ENCODE measurements at places on chromosomes 2 and 18.

DNA sequence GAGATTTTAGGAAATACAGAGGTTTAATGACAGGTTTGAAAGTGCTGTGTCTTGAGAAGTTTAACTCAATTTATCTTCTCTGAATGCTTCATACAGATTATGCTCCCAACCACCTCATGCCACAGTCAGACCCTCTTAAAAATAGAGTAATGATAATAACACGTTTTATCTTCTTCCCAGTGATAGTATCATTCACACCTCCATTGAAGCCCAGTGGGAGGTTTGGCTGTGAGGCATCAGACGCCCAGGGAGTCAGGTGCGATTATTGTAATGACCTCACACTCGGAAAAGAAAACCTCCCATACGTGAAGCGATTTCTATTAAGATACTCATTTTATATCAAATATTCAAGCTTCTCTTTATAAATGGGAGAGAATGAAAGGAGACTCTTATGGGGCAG, 366.3 kb downstream of the SETBP1 start:
- DNase-seq: no peak

DNA sequence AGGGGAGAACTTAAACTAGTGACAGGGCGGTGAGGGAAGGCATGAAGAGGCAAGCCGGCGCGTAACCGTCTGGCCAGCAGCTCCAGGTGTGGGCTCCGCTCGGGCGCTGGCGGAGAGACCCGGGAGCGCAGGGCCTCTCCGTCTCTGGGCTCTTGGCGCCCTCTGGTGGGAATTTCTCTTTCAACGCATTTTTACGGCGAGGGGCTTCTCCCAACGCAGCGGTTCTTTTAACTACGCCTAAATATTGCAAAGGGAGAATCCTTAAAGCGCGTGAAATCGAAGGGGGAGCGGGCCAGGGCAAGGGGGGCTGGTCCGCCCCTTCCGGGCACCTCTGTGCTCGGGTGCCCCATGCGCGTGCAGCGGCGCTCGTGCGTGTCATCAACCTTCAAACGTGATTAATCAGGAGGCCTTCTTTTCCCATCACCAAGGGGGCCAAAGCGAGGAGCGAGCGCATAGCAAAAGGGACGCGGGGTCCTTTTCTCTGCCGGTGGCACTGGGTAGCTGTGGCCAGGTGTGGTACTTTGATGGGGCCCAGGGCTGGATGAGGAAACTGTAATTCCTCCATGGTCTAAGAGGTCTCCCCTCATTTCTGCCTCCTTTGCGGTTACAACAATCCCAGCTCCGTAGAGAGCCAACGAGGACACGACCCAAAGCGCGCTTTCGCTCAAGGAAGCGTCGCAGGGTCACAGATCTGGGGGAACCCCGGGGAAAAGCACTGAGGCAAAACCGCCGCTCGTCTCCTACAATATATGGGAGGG, 762 bp upstream of the GAD1 start:
- DNase-seq: peak; percentile 85

- DNase-seq: no peak
Observed at GRCh38 chr18:35192415-35192814, 48.4 kb upstream of the ZNF397 start.

DNA sequence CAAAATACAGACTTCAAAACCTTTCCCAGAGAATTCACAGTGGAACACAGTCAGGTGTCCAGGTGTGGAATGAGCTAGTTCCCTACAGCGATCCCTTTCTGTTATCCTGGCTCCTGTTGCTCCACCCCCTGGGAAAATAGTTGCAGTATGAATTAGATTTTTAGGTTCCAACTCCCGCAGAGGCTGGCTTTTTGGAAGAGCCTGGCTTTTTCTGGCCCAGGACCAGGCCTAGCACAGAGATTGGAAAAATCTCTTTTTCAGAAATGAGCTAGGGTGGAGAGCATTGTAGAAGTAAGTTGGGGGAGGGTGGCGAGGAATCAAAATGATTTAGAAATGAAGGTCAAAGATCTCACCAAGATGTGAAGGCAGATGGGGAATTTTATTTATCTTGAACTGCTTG, 27.1 kb downstream of the COL5A2 start:
- DNase-seq: no peak

GRCh38 chr2:211688196-211688595, 850.4 kb downstream of the ERBB4 start:
- no peak for DNase-seq

GRCh38 chr2:19461504-19462255, 103.3 kb upstream of the OSR1 start:
- DNase-seq: no peak

- DNase-seq: no peak
Observed at GRCh38 chr2:98281607-98282006, 64.6 kb upstream of the CNGA3 start.

- DNase-seq: no peak
Observed at GRCh38 chr2:128390256-128390990, 71.8 kb upstream of the HS6ST1 start.

DNA sequence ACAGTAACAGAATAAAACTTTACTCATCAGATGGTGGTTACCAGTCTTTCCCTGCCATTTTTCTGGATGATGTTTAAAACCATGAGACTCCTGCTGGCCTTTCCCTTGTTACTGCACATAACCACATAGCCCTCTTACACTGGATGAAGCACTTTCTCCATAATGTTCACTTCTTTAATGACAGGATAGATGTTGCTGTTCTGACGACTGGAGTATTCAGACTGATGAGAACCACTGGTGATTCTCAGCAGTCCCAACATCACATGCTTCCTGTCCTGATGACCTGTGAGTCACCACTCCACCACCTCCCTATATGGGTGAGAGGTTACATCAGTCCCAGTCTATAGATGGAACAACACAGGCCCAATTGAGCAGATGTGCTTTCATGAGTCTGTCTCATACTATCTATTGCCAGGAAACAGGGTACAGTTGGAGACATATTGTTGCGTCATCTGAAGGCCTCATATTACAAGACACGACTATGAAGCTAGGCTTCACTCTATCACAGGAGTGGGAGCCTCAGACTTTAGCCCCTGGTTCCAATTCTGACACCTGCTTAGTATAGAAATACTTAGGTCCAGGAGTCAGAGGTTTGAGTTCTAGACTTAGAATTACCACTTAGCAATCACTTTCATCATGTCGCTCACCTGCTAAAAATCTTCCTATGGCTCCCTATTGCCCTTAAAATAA, 145.7 kb upstream of the KLF7 start:
- DNase-seq: no peak

DNA sequence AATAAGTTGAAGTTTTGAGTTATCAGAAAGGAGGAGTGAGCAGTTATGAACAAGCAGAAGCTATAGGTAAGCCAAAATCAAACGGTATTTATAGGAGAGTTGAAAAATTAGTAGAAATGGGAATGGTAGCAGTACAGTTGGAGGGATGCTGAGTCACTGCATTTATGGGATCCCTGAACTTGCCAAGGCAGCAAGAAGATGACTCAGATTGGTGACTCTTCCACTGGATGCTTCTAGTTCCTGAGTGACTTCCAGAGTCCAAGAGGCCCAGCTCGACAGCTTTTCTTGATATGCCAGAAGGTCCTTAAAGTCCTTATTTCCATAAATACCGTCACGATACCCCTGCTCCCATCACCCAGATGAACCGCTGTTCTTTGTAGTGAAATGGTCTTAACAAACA, 31.1 kb upstream of the ACTR3 start:
- DNase-seq: no peak

DNA sequence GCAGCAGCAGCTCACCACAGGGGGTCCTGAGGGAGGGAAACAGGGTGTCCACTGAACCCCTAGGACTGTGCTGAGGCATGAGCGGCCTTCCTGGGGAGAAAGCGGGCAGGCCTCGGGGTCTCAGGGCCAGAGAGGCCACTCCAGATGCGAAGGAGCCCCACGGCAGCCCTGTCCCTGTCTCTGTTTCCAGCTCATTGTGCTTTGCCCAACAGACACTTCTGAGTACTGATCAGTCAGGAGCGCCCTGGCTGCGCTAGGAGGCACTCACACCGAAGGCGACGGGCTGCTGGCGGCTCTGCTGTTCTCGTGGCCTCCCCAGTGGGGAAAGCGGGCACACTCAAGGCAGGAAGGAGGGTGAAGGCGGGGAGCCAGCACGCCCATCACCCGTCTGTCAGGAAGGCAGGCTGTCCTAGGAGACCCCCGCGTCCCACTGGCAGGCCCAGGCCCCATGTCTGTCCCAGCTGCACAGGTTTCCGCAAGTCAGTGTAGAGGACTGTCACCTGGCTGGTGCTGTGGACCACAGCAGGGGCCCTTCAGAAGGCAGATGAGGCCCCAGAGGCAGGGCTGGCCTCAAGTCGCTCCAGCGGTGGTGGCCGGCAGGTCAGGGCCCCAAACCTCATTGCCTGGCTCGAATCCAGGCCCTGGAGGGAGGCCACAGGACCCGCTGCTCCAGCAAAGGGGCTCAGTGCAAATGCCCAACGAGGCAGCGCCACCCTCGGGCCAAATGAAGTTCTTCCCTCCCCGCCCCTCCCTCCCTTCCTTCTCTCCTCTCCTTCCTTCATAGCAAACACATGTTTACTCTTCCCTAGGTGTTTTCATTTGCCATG, 6.8 kb downstream of the ESPNL start:
- DNase-seq: peak; percentile 69

GRCh38 chr2:45851576-45852304, 200.3 kb downstream of the PRKCE start:
- DNase-seq: no peak

- no peak for DNase-seq
Observed at GRCh38 chr2:33377048-33377447, 99.4 kb upstream of the RASGRP3 start.

- DNase-seq: peak; percentile 55
Observed at GRCh38 chr18:44679914-44680272, 795 bp upstream of the SETBP1 start.

DNA sequence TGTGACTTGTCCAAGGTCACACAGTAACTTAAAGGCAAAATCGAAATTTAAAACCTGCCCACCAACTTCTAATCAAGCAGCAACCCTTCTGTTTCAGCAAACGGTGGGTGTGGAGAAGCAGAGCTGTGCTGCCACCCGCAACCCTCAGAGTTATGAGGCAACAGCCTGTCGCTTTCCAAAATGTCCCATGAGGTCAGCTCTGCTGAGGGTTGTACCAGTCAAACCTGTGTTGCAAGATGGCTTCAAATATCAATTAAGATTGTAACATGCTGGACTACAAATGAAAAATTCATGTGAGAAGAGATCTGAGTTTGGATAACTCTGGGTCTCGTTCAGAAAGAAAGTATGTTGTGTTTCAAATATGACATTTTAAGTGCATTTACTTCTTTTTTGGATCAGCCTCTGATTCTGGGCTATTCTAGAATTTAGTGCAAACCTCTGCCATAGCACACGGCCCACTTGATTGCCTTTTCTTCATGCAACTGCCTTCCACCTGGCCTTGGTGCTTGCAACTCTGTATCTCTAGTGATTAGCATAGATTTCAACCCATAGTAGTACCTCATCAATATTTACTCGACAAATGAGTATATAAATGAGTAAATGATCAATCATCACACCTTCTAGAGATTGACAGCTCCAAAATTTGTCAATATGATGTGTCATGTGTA, 69.3 kb downstream of the TIMM21 start:
- DNase-seq: no peak

- no peak for DNase-seq
Observed at GRCh38 chr2:130303169-130303568, 39.5 kb upstream of the IMP4 start.

- DNase-seq: no peak
Observed at GRCh38 chr2:146351689-146352088, 1493.1 kb upstream of the ACVR2A start.

GRCh38 chr2:66185497-66186054, 249.3 kb upstream of the MEIS1 start:
- DNase-seq: no peak

DNA sequence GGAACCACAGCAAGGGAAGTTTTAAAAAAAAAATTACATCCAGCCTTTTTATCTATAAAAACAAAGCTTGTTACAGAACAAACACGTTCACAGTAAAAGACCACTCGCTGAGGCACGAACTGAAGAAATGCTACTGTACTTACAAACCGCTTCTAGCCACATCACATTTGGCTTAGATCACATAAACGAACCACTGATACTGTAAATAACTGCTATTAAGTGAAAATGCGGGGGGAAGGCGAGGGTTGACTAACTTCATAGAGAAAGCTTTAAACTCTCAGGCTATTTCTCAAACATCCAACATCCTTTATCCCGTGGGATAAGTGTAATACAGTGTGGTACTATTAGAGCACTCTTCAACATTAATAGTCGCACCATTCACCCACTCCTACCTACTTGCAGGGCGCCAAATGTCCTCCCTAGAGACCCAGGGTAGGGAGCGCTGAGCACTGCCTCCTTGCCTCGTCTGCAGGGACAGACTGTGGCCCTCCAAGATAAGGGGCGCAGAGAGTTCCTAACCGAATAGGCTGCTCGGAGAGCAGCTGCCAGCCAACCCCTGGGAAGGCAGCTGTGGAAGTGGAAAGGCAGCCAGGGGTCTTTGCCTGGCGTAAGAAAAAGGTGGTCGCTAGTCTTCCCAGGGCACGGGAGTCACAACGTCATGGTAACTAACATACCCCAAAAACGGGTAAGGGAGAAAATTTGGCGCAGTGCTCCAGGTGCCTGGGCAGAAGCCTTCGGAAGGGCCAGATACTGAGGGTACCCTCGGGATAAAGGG, 854 bp downstream of the GPR155 start:
- DNase-seq: no peak

- DNase-seq: no peak
Observed at GRCh38 chr2:174753038-174753633, 11.1 kb downstream of the CHRNA1 start.

- DNase-seq: no peak
Observed at GRCh38 chr18:11927497-11927896, 19.4 kb upstream of the MPPE1 start.

GRCh38 chr2:46167924-46168323, 129.3 kb upstream of the EPAS1 start:
- no peak for DNase-seq

DNA sequence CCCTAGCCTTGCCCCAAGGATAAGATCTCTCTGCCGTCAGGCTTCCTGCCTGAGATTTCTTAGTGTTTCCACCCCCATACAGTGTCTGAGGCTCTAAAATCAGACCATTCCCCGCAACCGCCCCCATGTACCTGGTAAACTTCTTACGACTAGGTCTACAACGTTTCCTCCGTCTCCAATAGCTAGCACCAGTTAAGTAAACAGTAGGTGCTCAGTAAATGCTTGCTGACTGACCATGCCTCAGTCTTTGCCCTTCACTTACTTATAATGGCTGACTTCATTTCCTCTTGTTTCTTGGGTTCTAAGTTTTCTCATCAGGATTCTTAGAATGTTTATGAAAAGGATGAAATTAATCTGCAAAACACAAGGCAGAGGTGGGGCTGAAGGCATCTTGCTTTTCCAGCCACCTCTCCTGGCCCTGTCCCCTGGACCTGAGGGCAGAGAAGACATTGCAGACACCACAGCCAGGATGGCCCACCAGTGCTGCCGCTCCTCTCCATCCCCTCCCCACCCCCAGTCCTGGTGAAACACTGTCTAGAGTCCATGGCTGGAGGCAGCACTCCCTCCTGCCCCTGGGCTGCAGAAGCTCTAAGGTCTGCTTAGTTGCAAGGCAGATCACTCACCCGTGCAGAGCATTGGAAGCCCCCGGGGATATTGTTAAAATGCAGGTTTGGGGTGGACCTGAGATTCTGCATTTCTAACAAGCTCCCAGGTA, 16.9 kb downstream of the TMEM37 start:
- no peak for DNase-seq

GRCh38 chr2:3130889-3131635, 246.6 kb downstream of the EIPR1 start:
- DNase-seq: peak; percentile 5

Data from WERI-Rb-1 (cell line).